ENCODE measurements at places on chromosomes 1 and 21.

DNA sequence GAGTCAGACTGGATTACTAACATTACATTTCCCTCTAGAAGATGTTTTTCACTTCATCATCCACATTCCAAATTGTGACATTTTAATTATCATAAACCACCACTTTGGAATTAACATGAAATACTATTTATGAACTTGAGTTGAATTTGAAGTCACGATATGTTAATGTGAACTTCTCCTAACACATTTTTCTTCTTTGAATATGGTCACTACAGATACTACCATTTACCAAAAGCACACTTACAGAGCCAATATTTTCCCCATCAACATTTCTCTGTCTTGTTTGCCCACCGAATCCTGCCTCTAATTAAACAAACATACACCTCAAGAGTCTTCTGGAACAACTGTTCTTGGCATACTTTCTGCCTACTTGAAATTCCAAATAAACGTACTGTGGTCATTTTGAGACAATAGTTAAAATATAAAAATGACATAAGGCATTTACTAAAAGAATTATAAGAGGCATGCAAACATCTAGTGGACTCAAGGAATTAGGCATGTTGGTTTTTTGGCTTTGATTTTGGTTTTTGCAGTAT is 177.4 kb downstream of the AKT3 start:
- no peak for DNase-seq

GRCh38 chr1:29664711-29665110 is 428.4 kb downstream of the PTPRU start:
- no peak for DNase-seq

DNA sequence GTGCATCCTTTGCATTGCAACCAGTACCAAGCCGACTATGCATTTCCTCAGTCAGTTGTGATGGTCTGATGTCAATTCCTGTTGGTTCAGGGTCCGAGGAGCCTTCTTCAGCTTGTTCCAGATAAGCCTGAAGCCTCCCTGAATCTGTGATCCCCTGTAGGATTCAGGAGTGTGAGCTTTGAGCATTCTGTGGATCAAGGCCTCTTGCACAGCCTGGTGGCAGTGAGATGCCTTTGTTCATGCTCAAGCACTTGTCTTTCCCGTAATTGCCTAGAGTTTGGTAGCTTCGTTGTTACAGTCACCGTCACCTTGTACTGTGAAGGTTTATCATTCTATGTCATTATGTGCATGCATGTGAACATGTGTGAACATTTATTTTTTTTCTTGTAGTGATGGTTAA is 103.5 kb downstream of the PBX1 start:
- no peak for DNase-seq

- no peak for DNase-seq
These were observed 173.3 kb downstream of the COL24A1 start for GRCh38 chr1:85983316-85983715.

DNA sequence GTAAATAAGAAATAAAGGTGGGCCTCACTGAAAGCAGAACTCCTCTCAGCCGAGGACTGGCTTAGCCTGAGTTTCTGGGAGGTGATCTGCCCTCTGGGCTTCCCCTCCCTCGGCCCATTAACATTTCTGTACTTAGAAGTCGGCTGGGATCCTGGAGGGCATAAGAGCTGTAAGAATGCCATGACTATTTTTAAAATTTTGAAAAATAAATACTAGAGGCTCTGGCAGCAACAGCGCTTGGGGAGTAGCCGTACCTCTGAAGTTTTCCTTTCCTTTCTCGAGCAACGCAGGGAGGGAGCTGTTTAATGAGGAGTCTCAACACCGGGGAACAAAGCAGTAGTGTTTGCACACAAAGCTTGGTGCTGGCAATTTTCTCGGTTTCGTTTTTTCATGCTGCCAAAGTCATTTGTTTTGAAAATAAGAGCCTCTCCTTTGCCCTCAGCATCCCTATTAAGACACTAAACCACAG is 498.7 kb downstream of the SMYD3 start:
- DNase-seq = no peak

DNA sequence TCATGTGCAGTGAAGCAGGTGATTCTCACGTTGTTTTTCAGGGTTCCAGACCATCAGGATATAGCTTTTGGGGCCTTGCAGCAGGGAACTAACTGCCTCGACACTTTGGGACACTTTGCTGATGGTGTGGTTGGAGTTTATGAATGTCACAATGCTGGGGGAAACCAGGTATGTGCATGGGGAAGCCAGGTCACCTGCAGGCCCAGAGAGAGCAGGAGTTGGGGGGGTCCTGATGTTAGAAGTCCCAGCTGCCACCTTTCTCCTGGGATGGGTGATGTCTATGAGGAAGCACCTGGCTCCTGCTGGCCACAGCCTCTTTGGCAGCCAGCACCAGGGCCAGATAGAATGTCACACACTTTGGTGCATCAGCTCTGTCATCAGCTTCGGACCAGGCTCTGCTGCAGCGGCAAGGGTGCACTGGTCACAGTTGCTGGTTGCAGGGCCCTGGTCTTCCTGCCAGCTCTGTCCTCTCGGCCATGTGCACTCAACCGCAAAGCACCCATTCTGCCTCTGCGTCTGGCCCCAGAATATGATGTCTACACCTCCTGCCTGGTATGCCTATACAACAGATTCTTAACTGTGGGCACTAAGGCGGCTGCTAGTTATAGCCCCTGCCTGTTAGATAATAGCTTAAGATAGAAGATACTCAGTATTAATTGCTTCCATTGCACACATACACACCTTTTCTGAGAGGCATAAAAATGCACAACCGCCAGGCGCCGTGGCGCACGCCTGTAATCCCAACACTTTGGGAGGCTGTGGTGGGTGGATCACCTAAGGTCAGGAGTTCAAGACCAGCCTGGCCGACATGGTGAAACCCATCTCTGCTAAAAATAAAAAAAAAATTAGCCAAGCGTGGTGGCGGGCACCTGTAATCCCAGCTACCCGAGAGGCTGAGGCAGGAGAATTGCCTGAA is 160.7 kb downstream of the PGBD5 start:
- DNase-seq = no peak

- peak; percentile 11 for DNase-seq
These were observed 10.7 kb downstream of the OPTC start for GRCh38 chr1:203504400-203505250.

GRCh38 chr1:60759291-60759690 is 323.1 kb upstream of the NFIA start:
- DNase-seq = no peak

DNA sequence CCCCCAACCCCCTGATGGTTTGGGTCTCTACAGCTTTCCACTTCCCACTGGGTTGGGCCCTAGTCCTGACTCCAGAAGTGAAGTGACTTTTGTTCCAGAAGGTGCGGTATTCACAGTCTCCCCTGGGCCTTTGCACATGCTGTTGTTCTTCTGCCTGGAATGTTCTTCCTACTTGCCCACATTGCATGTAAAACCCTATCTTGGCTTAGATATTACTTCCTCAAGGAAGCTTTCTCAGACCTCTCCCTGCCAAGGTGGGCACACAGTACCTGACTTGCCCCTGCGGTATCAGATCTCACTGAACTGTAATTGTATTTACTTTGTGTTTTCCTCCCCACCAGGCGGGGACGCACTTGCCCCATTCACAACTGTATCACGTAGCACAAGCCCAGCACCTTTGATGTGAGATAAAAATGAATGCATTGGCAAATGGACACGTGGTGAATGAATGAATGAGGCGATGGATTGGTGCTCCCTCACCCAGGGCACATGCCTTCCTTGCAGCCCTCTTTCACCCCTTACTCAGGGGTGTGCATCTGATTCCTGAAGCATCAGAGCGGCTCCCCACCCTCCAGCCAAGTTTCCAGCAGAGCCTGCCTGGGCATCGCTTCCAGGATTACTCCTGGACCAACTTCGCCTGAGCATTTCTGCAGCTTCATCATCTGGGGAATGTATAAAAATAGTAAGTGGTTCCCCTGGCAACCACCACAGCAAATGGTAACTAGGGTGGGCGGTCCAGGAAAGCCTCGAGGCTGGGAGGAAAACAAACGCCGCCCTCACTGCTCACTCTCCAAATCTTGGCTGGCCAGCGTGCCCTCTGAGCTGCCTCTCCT is 19.8 kb downstream of the NENF start:
- no peak for DNase-seq

GRCh38 chr1:3674100-3675094 is 22.1 kb downstream of the TP73 start:
- no peak for DNase-seq

- no peak for DNase-seq
These were observed 180.2 kb downstream of the C1orf21 start for GRCh38 chr1:184567009-184567408.

DNA sequence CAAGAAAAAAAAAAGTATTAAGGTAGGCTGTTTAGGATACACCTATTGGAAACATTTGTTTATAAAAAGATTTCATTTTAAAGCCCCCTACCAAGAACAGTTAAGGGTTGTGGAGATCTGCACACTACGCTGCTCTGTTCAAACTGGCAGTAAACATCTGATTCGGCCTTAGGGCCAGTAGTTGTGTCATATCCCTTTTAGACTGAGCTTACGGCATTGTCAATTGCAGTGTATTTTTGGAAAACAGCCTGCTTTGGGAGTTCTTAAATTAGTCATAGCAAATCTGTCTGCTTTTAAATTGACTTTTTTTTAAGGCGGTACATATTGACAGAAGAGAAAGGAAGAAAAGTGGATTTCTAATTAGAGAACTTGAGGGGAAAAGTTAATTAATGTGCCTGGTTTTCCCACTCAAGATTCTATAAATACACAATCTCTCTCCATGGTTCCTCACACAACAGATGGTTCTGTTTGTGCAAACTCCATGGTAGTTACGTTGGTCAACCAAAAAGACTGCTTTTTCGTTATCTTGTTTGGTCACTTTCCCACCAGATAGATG is 1.7 kb upstream of the ELK4 start:
- DNase-seq = peak; percentile 53

- no peak for DNase-seq
These were observed 79.6 kb upstream of the ZC3H12A start for GRCh38 chr1:37394574-37395464.

DNA sequence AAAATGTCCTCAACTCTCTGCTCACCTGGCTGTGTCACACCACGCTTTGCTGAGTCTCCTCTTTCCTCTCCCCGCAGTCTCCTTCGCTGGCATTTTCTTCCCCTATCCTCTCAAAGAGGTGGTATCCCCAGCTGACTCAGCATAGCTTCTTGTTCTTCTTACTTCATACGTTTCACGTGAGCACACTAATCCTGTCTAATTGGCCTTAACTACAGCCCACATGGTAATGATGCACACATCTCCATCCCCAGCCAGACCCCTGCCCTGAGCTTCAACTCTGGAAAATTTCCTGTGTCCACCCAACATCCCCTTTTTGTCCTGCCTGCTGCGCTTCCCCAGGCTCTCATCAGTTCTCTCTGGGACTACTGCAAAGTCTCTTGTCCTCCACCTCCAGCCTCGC is 169.8 kb downstream of the TTLL7 start:
- no peak for DNase-seq

DNA sequence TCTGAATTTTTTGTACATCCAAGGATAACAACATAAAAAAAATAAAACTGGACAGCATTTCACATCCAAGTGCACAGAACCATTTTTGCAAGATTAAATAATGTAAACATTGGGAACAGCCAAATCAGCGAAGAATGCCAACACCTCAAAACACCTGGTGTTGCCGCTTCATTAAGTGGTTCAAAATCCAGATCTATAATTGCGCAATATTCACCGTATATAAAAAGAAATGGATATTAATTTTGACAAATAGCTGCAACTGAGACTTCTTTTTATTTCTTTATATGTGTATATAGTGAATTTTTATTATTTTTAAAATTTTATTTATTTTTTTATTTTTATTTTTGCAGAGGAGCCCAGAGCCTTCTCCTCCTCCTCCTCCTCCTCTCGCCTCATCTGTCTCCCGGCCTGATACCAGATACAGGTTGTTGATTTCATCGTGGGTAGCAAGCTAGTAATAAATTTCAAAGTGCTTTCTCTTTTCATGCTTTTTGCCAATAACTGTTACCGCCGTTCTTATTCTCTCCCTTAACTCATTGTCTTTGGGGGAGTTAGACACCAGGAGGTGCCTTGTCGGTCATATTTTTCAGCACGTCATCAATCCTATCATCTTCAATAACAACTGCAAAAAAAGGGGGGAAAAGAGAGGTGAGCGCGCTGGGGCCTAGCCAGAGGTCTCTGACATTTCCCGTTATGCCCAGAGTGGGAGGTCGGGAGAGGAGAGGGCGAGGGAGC is 2.7 kb downstream of the CAMK2N1 start:
- DNase-seq = no peak

- DNase-seq = no peak
These were observed 32.1 kb downstream of the EXTL2 start for GRCh38 chr1:100862591-100862990.

DNA sequence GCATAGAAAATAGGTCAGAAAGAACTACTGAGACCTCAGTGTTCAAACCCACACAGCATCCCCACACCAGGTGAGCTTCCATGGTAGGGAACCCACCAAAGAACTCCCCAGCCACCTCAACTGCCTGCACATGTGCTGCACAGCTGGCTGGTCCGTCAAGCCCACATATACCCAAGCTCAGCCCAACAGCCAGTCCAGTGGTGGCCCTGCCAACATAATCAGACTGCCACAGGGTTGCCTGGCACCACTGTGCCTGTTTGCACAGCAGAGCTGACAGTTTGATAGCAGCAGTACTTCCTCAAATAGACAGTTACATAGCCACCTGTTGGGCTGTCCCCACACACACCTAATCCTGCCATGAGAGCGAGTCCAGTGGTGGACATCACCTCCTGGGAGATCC is 283.3 kb upstream of the PRMT6 start:
- no peak for DNase-seq

DNA sequence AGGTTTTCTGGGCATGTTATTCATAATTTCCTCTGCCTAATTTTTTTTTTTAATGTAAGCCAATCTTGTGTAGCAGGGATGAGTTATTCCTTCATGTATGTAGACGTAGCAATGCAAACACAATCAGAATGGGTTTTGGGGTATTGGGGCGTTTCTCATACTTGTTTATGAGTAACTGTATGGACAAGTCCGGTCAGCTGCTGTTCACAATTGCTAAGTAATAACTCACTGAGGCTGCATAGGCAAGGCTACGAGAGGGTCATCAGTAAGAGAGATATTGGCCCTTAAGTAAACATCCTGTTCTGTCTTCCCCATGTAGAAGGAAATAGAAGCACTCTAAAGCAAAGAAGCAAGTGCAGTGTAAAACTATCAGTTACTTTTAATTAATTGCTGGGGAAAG is 9.5 kb upstream of the TARS2 start:
- DNase-seq = no peak

- no peak for DNase-seq
These were observed 103.4 kb downstream of the TENT5C start for GRCh38 chr1:117709249-117709691.

Measured in cerebellar nuclear complex (tissue), 1 donor.